ENCODE measurements at places on chromosomes 7 and 10.

GRCh38 chr7:108413782-108414492 lies 42.3 kb downstream of the NRCAM start:
- no peak for DNase-seq

GRCh38 chr10:58212622-58213021 lies 55.1 kb downstream of the IPMK start:
- no peak for DNase-seq

- no peak for DNase-seq
Measured at GRCh38 chr10:124538706-124539105, 77.1 kb downstream of the LHPP start.

GRCh38 chr10:27561334-27561733 lies 57.2 kb downstream of the RAB18 start:
- DNase-seq = no peak

DNA sequence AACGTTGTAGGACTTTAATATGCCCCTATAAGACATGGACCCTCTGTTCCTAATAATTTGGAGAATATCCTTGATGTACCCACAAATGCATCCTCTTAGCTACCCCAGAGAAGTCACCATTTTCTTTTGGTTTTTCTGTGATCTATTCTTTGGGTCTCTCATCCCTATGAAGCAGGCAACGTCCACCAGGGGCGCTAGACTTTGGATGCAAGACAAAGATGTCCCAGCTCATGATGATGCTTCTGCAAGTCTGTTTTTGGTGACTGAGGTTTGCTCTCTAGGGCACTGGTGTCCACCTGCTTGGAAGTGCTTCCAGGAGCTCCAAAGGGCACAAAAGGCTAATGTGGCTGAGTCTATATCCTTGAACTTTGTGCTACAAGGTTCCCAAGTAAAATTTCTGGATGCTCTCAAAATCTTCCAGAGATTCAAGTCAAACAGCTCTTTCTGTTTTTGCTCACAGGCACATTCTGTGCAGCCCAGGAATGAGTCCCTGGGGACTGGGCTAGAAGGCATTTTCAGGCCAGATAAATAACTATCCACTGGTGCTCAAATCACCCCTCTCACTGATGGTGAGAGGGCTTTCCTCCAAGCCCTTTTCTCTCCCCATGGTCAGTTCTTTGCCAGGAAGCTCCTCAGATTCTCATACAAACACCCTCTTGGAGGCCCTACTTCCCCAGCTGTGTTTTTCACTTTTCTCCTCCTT lies 166.4 kb downstream of the C7orf25 start:
- no peak for DNase-seq
